Stimulated activated naive CD4-positive, alpha-beta T cell treated with Interleukin-2 at 50 U/mL for 16 hours (primary cell): ENCODE measurements at places on chromosomes 2 and 18.

- no peak for DNase-seq
Measured at GRCh38 chr2:219744600-219744999, 117.2 kb downstream of the SLC4A3 start.

GRCh38 chr18:67463829-67464228 is 52.7 kb downstream of the DSEL start:
- no peak for DNase-seq

DNA sequence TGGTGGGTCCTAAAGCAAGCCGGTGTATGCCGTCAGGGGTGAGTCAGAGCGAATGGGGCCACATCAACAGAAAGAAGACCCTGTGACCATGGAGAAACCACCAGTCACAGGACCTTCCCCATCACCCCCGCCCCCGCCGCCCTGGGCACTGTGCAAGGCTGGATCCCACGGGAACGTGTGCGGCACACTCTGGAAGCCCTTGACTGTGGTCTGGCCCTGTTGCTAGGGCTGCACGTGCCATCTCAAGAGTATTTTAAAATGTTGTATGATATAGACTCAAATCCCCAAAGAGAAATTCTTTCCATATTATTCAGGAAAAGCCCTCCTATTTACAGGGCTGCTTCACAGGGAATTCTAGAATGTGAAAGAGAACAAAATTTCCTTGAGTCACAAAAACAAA is 174.8 kb downstream of the BCL2 start:
- DNase-seq, result no peak

DNA sequence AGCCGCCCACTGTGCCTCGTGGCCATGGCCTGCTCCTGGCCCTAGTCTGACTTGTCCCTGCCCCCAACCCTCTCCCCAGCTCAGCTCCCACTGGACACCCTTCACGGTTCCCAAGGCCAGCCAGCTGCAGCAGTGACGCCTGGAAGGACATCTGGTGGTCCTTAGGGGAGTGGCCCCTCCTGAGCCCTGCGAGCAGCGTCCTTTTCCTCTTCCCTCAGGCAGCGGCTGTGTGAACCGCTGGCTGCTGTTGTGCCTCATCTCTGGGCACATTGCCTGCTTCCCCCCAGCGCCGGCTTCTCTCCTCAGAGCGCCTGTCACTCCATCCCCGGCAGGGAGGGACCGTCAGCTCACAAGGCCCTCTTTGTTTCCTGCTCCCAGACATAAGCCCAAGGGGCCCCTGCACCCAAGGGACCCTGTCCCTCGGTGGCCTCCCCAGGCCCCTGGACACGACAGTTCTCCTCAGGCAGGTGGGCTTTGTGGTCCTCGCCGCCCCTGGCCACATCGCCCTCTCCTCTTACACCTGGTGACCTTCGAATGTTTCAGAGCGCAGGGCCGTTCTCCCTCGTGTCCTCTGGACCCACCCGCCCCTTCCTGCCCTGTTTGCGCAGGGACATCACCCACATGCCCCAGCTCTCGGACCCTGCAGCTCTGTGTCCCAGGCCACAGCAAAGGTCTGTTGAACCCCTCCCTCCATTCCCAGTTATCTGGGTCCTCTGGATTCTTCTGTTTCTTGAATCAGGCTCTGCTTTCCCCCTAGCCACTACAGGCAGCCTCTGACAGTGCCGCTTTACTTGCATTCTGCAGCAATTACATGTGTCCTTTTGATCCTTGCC is 35.8 kb downstream of the ANO7 start:
- no peak for DNase-seq

- no peak for DNase-seq
Measured at GRCh38 chr2:217521820-217522219, 481.0 kb downstream of the TNS1 start.

DNA sequence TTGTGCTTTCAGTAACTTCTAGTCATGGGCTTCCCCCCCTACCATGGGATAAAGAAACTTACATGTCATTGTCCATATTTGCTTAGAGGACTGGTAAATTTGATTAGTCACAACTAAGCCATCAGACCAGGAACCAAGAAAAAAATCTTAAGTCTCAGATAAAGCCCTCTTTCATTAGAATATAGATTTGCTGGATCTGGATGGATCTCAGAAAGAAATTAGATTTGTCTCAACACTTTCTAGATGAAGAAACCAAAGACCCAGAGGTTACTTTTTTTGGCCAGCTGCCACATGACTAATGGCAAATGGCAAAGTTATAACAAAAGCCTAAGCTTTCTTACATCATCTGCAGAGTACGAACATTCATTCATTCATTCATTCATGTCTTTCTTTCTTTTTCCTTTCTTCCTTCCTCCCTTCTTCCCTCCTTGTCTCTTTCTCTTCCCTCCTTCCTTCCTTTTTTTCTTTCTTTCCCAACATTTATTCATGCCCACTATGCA is 60.2 kb downstream of the CDCA7 start:
- DNase-seq, result no peak
